ENCODE measurements at places on chromosomes 12 and 14.

- DNase-seq = peak; percentile 94
- H3K4me1 ChIP-seq = peaks cover 14% of the 10 kb centered on the region
- no peaks in the 10 kb centered on the region for H3K36me3 ChIP-seq
- H3K27ac ChIP-seq = peak overlapping the region; percentile 81
- no peaks in the 10 kb centered on the region for H3K27me3 ChIP-seq
- H3K4me3 ChIP-seq = peak overlapping the region; percentile 23
Observed at GRCh38 chr14:67987606-67988005, 168.0 kb downstream of the RAD51B start.

DNA sequence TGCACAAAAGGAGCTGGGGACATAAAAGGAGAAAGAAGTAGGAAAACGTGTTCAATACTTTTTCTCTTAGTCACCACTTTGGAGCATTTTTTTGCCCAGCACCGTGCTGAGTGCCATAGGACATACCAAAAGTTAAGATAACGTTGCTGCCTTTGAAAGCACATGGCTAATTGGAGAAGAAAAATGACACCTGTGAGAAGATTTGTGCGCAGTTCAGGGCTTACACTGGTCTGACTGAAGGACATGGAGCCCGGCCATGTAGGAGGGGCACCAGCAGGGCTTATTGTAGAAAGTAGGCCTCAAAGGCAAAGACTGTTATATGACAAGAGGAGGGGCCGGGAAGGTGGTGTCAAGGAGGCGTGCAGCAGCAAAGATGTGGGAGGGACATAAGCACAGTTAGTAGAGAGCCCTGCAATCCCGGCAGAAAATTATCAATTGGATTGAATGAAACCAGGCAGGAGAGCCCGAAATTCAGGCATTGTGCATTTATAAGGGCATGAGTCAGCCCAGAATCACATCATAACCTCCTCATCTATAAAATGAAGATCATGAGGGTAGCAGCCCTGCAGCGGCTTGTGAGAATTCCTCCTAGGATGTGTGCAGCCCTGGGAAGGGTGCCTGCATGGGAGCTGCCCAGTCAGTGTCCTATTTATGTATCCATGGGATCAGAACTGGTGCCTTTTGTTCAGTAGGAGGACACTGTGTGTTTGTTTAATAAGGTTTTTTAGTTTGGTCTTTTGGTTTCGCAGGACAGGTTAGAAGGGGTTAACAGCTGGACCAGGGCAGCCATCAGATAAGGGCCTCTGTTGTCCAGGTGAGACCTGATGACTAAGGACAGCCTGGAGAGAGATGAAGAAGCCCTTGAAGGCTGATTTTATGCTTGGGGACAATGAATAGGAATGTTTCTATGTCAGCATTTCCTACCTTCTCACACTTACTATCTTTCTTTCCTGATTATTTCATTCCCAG, 122.4 kb downstream of the GPR135 start:
- H3K4me3 ChIP-seq = no peak overlapping the region
- no peaks in the 10 kb centered on the region for H3K27me3 ChIP-seq
- no peak for DNase-seq
- H3K4me1 ChIP-seq = no peaks in the 10 kb centered on the region
- H3K27ac ChIP-seq = no peak overlapping the region

GRCh38 chr12:569803-570434, 93.3 kb downstream of the NINJ2 start:
- no peaks in the 10 kb centered on the region for H3K27me3 ChIP-seq
- no peaks in the 10 kb centered on the region for H3K36me3 ChIP-seq
- H3K27ac ChIP-seq = no peak overlapping the region
- DNase-seq = peak; percentile 84
- peaks cover 7% of the 10 kb centered on the region for H3K4me1 ChIP-seq
- H3K4me3 ChIP-seq = peak overlapping the region; percentile 67

DNA sequence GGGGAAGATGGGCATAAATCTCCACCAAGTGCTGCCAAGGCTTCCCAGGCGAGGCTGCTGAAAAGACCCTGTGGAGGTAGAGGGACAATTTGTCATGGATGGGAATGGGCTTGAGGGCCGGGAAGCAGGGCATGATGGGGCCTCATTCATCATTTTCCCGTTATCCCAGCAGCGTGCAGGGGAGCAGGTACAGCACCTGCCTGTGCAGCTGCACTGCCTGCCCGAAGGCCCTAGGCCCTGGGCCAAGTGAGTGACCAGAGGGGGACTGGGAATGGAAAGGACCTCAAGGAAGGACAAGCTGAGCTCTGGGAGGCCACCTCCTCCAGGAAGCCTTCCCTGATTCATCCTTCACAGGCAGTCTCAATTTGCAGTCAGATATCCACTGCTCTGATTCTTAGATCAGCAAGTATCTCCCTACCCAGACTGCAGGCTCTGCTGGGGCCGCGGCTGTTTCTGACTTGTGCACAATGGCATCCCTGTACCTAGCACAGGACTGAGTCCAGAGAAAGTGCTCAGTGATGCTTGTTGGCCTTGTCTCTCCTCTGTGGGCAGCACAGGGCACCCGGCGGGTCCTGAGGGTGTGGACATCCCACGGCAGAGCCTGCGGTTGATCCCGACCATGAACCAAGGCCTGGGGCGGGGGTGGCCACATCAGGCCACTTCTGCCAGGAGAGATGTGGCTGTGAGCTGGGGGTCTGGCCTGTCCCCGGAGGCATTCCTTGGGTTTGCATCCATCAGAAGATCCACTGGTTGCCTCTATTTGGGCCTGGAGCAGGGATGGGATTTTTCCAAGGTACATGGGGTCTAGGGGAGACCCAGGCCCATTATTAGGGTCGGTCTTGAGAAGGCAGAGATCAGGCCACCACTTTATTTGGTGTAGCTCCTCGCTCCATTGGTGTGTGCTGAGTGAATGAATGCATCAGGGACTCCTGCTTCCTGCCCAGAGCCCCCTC, 167.3 kb upstream of the RTL1 start:
- no peak overlapping the region for H3K4me3 ChIP-seq
- no peak overlapping the region for H3K27ac ChIP-seq
- peaks cover 26% of the 10 kb centered on the region for H3K4me1 ChIP-seq
- no peaks in the 10 kb centered on the region for H3K27me3 ChIP-seq
- no peaks in the 10 kb centered on the region for H3K36me3 ChIP-seq

- H3K4me1 ChIP-seq = no peaks in the 10 kb centered on the region
- H3K27me3 ChIP-seq = no peaks in the 10 kb centered on the region
- H3K27ac ChIP-seq = no peak overlapping the region
Observed at GRCh38 chr12:69991690-69992288, 166.8 kb downstream of the MYRFL start.

GRCh38 chr14:99478128-99478527, 2.5 kb downstream of the SETD3 start:
- H3K27ac ChIP-seq = no peak overlapping the region
- H3K27me3 ChIP-seq = no peaks in the 10 kb centered on the region
- H3K4me1 ChIP-seq = peaks cover 14% of the 10 kb centered on the region
- no peak for DNase-seq

- DNase-seq = no peak
- no peak overlapping the region for H3K27ac ChIP-seq
- H3K4me1 ChIP-seq = peaks cover 35% of the 10 kb centered on the region
- H3K27me3 ChIP-seq = no peaks in the 10 kb centered on the region
Observed at GRCh38 chr14:20440465-20440864, 4.5 kb upstream of the KLHL33 start.

DNA sequence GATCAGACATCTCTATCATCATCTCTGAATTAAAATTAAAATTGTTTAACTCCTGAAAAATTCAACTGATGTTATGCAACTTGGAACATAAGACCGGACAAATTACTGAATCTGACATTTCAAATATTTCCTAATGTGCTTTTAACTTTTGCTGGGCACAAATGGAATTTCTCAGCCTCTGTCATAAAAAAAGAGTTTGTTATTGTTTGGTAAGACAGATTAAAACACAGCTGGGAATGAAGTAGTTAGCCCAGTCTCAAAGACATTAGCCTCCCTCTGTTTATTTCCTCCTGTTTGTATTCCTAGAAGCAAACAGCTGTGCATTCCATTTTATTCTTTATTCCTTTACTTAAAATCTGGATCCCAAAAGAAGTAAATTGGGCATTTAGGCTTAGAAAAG, 29.4 kb downstream of the PLEKHA5 start:
- H3K27me3 ChIP-seq = no peaks in the 10 kb centered on the region
- no peak overlapping the region for H3K4me3 ChIP-seq
- H3K36me3 ChIP-seq = no peaks in the 10 kb centered on the region
- no peaks in the 10 kb centered on the region for H3K4me1 ChIP-seq

GRCh38 chr14:58832095-58832521, 194.3 kb downstream of the DACT1 start:
- no peak overlapping the region for H3K27ac ChIP-seq
- H3K27me3 ChIP-seq = no peaks in the 10 kb centered on the region
- H3K4me1 ChIP-seq = no peaks in the 10 kb centered on the region
- no peak overlapping the region for H3K4me3 ChIP-seq

- no peaks in the 10 kb centered on the region for H3K27me3 ChIP-seq
- H3K4me3 ChIP-seq = no peak overlapping the region
- no peak for DNase-seq
- H3K4me1 ChIP-seq = no peaks in the 10 kb centered on the region
Observed at GRCh38 chr12:52976574-52977071, 27.7 kb downstream of the KRT18 start.

- H3K36me3 ChIP-seq = no peaks in the 10 kb centered on the region
- no peak for DNase-seq
- no peaks in the 10 kb centered on the region for H3K4me1 ChIP-seq
- H3K4me3 ChIP-seq = no peak overlapping the region
- H3K27me3 ChIP-seq = no peaks in the 10 kb centered on the region
Observed at GRCh38 chr12:126535971-126536370, 1470.7 kb downstream of the AACS start.

- no peaks in the 10 kb centered on the region for H3K27me3 ChIP-seq
- no peaks in the 10 kb centered on the region for H3K36me3 ChIP-seq
- H3K4me1 ChIP-seq = no peaks in the 10 kb centered on the region
- no peak overlapping the region for H3K27ac ChIP-seq
- no peak overlapping the region for H3K4me3 ChIP-seq
Observed at GRCh38 chr12:127170226-127171180, 1096.5 kb upstream of the TMEM132C start.

DNA sequence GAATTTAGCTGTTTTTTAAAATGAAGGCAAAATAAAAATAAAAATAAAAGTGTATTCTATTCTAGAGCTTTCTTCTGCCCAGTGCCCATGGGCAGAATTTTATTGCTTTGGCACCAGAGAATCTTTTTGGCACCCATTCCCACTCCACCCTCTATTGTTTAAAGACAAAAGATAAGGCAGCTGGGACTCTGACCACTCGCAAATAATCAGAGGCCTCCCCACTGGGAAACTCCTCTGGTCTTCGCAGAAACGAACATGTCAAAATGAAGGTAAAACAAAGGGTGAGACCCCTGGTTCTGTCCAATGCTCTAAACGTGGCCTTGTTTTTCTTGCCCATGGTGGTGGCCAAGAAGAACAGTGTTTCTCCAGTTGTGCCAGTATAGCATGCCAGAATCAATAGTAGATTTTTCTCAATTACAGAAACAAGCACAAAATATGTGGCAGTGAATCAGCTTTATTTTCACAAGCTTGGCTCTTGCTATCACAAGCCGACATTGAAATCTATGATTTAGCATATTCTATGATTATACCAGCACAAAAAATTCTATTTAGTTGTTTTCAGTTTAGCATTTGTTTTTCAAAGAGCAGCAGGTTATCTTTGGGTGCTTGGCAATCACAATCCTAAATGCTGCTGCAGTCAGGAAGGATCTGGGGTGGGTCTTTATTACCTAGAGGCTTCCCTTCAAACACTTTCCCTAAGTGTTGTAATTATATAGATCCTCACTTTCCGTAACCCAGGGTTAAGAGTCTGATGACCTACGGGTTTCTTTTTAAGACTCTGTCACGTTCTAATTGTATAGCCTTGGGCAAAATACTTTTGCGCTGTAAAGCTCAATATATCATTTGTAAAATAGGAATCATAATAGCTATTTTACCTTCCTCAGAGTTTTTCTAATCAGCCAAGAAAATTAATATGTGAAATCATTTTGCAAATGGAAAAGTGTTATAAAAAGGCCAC, 50.5 kb downstream of the KITLG start:
- H3K4me1 ChIP-seq = no peaks in the 10 kb centered on the region
- no peak overlapping the region for H3K4me3 ChIP-seq
- H3K27ac ChIP-seq = no peak overlapping the region

DNA sequence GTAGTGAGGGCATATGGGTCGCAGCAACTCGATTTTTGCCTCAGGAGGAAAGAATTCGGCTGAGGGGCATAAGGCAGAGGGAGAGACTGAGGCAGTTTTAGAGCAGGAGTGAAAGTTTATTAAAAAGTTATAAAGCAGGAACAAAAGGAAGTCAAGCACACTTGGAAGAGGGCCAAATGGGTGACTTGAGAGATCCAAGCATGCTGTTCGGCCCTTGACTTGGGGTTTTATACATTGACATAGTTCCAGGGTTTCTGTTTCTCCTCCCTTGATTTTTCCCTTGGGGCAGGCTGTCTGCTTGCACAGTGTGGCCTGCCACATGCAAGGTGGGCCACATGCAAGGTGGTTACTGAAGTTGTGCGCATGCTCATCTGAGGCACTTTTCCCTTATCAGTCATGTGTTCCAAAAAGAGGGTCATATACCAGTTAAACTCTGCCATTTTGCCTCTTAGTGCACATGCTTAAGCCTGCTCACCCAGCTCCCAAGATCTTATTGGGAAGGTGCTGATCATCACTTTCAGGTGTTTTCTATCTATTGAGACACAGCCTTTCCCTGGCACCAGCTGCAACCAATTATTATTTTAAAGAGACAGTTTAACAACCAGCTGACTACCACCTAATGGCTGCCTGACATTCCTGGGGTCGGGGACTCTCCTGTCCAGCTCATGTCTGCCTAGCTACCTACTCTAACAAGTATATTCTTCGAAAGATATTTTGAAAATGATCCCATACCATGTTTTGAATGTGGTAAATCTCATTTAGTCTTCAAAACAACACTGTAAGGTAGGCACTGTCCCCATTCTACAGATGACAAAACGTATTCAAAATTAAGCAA, 19.9 kb downstream of the PTGER2 start:
- peaks cover 9% of the 10 kb centered on the region for H3K4me1 ChIP-seq
- no peaks in the 10 kb centered on the region for H3K27me3 ChIP-seq
- H3K4me3 ChIP-seq = no peak overlapping the region
- H3K27ac ChIP-seq = no peak overlapping the region
- DNase-seq = peak; percentile 63

- peak; percentile 51 for DNase-seq
- peaks cover 13% of the 10 kb centered on the region for H3K4me1 ChIP-seq
- no peaks in the 10 kb centered on the region for H3K27me3 ChIP-seq
Observed at GRCh38 chr14:66509874-66510273, 1.9 kb downstream of the GPHN start.

- no peaks in the 10 kb centered on the region for H3K27me3 ChIP-seq
- no peaks in the 10 kb centered on the region for H3K36me3 ChIP-seq
- peak; percentile 64 for DNase-seq
- H3K4me1 ChIP-seq = peaks cover 28% of the 10 kb centered on the region
- H3K4me3 ChIP-seq = peak overlapping the region; percentile 63
Observed at GRCh38 chr12:25320123-25321006, 69.6 kb upstream of the KRAS start.

DNA sequence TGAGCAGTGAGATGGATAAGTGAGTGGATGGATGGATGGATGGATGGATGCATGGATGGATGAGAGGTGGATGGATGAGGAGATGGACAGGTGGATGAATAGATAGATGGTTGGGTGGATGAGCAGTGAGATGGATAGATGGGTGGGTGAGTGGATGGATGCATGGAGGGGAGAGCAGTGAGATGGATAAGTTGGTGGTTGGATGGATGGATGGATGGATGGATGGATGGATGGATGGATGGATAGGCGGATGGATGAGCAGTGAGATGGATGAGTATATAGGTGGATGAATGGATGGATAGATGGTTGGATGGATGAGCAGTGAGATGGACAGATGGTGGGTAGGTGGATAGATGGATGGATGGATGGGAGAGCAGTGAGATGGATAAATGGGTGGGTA, 30.6 kb downstream of the LRRC74A start:
- H3K4me3 ChIP-seq = no peak overlapping the region
- no peak for DNase-seq
- no peaks in the 10 kb centered on the region for H3K27me3 ChIP-seq
- H3K4me1 ChIP-seq = no peaks in the 10 kb centered on the region
- no peaks in the 10 kb centered on the region for H3K36me3 ChIP-seq
- no peak overlapping the region for H3K27ac ChIP-seq
